ENCODE measurements at places on chromosomes 7 and 10.

DNA sequence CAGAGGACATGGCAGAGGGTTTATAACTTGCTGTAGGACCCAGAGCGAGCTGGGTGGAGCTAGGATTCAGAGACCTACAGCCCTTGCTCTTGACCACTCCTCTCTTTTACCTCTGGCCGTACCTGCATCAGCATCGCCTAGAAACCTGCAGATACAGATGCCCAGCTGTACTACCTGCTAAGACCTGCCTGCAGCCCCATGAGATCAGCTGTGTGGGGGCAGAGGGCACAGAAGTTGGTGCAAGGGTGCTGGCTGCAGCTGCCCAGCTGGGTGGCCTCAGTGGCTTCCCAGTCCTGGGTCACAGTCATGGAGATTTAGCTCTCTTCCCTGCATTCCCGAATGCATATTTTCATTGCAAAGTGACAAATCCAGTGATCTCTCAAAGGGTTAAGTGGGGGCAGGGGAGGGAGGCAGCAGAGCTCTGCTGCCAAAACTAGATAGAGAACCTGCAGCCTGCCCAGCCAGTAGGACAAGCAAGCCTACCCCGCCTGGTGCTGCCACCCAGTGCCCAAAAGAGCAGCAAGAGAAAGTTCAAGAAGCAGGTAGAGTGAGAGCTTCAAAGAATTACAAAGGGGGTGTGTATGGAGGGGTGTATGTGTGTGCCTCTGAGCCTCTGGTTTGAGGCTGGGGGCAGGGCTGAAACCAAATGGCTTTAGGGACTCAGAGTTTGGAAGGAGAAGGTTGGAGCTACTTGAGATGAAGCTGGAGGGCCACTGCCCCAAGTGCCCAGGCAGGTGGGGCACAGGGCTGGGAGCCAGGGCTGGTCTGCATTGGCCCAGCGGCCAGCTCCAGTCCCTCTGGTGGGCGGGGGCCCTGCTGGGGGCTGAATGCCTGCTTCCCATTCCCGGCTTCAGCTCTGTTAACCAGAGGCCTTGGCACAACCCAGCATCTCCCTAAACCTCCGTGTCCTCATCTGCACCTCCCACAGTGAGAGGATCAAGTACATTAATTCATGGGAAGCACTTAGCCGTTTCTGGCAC, 6.9 kb downstream of the FAM241B start:
- no peak for DNase-seq

- DNase-seq, result peak; percentile 22
These were observed 975 bp downstream of the GLCCI1 start for GRCh38 chr7:7969306-7970236.

- no peak for DNase-seq
These were observed 272.3 kb downstream of the SEMA3D start for GRCh38 chr7:84914598-84914997.

DNA sequence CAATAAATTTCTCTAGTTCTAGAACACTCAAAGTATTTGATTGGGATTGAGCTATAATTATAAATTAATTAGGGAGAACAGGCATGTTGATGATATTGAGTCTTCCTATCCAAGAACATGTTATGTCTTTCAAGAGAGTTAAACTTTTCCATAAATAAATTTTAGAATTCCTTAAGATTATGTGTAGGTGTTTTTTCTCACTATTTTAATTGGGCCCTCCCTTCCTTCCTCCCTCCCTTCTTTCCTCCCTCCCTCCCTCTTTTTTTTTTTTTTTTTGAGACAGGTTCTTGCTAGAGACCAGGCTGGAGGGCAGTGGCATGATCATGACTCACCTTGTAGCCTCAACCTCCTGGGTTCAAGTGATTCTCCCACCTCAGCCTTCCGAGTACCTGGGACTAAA, 20.2 kb downstream of the EXOC6 start:
- no peak for DNase-seq

DNA sequence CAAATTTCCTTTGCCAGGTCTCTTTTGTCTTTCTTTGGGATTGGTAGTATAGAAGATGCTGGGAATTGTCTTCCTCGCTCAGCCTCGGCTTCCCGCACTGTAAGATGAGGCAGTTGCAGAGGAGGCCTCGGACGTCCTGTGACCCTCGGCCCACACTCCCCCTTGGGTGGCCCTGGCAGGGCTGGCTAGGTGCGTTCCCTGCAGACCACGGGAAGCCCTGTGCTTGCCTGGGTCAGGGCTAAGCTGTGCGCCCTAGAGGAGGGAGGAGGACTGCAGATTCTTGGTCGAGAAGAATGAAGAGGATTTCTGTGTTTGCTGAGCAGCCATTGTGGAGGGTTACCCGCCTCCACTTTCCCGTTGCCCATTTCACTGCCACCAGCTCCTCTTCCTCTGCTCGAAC, 42.8 kb downstream of the WIPI2 start:
- DNase-seq, result no peak
